ENCODE measurements at places on chromosomes 3 and 15.

- DNase-seq = no peak
These were observed 16.0 kb upstream of the MEGF11 start for GRCh38 chr15:66269326-66270090.

DNA sequence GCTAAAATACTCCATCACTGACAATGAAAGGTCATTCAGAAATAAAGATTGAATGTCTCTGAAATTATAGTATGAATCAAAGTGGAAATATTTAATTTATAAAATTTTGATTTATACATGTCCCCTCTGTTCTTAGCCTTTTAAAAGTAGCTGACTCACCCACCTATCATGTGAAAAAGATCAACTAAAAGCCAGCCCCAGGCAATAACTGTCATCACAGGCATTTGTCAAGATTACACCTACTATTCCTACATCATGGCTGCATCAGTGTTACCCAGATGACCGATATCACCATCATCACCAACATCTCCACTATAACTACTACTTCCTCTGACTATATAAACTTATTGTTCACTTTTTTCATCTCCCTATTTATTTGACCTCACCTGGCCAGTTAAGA is 14.3 kb upstream of the PIK3R4 start:
- DNase-seq = no peak

DNA sequence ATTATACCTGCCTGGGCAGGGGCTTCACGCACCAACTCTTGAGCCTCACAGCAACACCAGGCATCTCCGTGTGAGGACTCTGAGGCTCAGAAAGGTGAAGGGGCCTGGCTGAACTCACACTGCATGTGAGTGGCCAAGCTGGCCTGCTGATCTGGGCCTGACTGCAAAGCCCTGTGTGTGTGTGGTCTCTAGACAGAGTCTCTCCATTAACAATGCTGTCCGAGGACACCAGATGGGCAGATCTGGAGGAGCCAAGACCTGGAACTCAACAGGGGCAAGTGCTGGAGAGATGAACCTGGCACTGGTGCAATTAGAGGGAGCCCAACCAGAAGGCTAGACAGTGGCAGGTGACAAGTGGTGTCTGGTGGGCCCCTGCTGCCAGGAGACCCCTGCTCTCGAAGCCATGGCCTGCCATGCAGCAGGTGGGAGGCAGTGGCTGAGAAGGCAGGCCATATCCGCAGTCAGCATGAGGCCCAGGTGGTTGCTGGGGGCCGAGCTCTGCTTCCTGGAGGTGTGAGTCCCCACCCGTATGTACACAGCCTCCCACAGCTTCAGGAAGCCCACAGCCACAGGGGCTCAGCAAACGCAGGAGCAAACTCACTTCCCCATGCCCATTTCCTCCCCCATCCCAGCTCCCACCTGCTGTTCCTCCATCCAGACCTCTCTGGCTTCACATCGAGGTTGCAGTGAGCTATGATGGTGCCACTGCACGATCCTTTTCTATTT is 39.0 kb downstream of the CYP11A1 start:
- DNase-seq = no peak

- DNase-seq = no peak
These were observed at the start of gene SLC7A14 for GRCh38 chr3:170585937-170586310. Gene SLC7A14, minus strand, starts transcription at chr3:170586075. Its CDS starts 59,139 bp downstream, at chr3:170526936.

- no peak for DNase-seq
These were observed 24.9 kb downstream of the POMGNT2 start for GRCh38 chr3:43080726-43081568.

- DNase-seq = no peak
These were observed 20.9 kb downstream of the PSTPIP1 start for GRCh38 chr15:77015646-77016320.

GRCh38 chr3:64563751-64564150 is 124.0 kb downstream of the ADAMTS9 start:
- DNase-seq = no peak

GRCh38 chr3:184765047-184765729 is 46.8 kb upstream of the VPS8 start:
- no peak for DNase-seq

DNA sequence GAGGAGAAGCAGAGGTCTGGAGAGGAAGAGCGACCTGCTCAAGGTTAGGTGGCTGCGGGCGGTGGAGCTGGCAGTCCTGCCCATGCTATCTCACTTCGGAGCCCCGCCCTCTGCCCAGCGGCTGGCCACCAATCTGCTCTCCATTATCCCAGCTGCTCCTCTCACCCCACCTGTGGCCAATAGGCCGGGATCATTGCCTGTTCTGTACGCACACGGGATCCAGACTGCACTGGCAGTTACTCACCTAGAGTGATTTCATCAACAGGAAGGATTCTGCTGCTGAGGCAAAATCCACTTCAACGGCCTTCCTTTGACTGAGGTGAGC is 100.6 kb downstream of the TLE3 start:
- no peak for DNase-seq

DNA sequence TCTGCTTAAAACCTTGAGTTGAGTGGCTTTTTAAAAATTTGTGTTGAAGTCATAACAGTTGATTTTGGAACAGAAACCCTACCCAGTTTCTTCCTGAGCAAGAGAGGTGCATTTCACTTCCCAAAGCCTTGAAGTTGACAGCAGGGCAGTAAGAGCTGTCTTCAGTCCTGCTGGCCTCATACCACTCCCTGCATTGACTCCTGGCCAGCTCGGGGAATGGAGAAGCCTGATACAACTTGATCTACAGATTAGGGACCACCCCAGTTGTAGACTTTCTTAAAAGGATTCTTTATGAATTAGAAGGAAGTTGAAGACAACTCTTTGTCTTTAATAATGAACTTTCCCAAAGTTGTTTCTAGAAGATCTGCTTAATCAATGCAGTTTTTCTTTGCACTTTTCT is 90.6 kb upstream of the FLNB start:
- DNase-seq = no peak

All from T-helper 9 cell (primary cell).